HT1080 (cell line): ENCODE measurements at places on chromosomes 12 and 14. TPM values are rescaled to one million over a fixed set of nuclear protein-coding genes. Genes with fewer than 3 reads are reported as not detected.

DNA sequence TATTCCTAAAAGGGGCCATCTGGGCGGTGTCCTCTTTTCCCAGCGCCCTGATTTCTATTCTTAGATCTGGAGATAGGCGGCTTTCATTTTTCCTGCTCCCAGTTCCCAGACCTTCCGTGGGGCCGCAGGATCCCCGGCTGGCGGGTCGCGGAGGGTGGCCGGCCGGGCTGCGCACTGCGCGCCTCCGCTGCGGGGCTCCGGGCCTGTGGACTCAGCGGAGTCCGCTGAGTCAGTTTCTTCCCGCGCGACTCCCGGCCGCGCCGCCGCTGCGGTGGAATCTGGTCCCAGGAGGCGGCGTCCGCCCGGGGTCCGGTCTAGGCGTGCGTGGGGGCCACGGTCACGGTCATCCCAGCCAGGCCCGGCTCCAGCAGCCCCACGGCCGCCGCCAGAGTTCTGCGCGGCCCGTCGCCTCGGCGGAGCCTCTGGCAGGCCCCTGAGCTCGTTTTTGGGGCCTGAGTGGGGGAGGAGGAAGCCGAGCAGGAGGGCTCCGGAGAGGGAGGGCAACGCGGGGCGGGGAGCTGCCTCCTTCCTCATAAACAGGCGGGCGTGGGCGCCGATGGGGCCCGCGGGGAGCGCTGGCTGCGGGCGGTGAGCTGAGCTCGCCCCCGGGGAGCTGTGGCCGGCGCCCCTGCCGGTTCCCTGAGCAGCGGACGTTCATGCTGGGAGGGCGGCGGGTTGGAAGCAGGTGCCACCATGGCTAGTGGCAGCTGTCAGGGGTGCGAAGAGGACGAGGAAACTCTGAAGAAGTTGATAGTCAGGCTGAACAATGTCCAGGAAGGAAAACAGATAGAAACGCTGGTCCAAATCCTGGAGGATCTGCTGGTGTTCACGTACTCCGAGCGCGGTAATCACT, at the start of gene LRRK2:
Gene LRRK2, plus strand, starts transcription at position 559 of the 853 bp plus-strand sequence. Its CDS starts 135 bp downstream, at position 694.
- DNase-seq, result peak; percentile 34

DNA sequence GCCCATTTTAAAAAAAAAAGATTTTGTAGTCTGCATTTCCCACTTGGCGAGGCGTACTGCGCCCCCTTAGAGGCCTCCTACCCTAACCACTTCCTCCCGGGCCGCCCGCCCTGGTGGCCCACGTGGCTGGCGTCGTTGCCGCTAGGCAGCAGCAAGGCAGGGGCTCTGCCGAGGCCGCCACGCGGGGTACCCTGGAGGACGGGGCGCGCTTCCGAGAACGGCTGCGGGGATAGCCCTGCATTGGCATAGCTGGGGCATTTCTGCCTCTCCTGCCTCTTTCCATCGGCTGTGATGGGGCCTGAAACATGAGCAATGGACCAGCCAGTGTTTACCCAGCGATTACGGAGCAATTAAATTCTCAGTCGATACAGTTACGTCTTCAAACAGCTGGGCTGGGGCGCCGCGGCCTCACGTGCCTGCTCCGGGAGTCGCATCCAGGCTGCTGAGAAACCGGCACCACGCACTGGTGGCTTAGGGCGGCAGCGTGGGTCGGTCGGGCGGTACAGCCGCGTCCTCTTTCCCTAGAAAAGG, 38.0 kb downstream of the IQSEC3 start:
- no peak for DNase-seq

DNA sequence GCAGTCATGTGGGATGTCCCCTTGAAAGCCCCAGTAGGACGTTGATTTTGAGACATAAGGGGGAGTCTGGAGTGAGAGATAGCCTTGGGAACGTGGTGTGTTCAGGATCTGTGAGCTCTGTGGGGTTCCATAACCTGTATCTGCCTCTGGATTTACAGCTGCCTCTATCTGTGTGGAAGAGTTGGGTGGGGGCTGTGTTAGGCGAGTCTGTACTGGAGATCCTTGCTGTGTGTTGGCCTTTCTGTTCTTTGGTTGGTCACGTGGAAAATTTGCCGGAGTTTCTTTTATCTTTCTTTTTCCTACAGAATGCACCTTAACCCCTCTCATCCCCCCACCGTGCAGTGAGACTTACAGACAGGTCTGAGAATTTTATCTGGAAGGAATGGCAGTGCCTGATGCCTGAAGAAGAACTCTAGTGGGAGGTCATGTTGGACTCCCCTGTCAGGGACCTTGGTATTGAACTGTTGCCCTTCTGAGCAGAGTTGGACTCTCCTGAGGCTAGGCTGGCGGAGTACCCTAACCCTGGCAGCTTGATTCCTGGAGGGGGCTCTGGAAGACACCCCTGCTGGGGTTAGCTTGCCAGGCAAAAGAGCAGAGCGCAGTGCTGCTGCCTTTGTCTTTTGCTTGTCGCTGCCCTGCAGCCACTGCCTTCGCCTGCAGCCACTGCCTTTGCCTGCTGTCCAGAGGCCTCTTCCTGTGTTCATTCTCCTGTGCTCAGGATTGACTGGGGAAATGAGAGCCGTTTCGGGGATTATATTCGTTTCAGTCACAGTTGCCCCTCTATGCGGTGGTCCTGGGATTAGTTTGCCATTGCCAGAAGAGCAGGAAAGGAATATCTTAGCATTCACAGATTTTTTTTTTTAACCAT, 34.1 kb downstream of the ZNF664 start:
- DNase-seq, result no peak

GRCh38 chr14:96214793-96215192, 10.2 kb downstream of the BDKRB2 start:
- DNase-seq, result no peak

The FBXL14 gene
- total RNA-seq, result 24.8 and 30.2 TPM in 2 replicates
